ENCODE measurements at places on chromosomes 2 and 18. TPM values are rescaled to one million over a fixed set of nuclear protein-coding genes. Genes with fewer than 3 reads are reported as not detected.

COL5A2 gene
- 15.7 TPM for total RNA-seq

GRCh38 chr2:180359522-180360282 lies 352.6 kb upstream of the CWC22 start:
- peak; percentile 23 for DNase-seq
- no peak overlapping the region for H3K4me3 ChIP-seq
- no peak overlapping the region for H3K27ac ChIP-seq
- no peaks in the 10 kb centered on the region for H3K36me3 ChIP-seq
- no peaks in the 10 kb centered on the region for H3K4me1 ChIP-seq

DNA sequence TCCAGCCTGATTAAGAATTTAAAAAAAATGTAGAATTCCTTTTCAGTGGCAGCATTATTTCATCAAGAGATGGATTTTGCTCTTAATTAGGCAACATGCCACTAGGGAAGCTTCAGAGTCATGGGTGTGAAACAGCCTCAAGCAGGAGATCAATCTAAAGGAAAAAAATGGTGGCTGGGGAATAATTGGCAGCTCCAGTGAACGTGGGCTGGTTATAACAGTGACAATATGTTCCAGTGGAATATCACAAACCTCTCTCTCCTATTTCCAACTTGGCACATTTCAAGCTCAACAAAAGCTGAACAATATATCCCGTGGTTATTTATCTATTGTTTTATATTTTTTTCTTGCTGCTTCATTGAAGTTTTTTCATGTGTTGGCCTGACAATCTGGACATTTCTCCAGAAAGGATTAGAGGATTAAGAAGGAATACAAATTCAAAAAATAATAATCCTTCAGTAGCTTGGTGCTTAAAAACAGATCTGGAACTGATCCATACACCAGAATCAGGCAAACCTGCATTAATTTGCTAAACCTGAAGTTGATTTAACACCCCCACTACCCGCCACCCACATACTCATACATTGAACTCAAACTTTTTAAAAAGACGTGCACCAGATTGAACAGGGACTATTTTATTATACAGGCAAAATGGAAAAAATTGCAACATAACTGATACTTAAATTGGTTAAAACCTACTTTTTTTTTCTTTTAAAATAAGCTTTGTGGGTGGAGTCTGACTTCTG lies 255.9 kb upstream of the SPRED2 start:
- H3K4me3 ChIP-seq = no peak overlapping the region
- H3K27ac ChIP-seq = no peak overlapping the region
- no peaks in the 10 kb centered on the region for H3K36me3 ChIP-seq
- DNase-seq = no peak
- no peaks in the 10 kb centered on the region for H3K4me1 ChIP-seq
- H3K27me3 ChIP-seq = no peaks in the 10 kb centered on the region

LIPG gene
- total RNA-seq = 25.4 TPM

DNA sequence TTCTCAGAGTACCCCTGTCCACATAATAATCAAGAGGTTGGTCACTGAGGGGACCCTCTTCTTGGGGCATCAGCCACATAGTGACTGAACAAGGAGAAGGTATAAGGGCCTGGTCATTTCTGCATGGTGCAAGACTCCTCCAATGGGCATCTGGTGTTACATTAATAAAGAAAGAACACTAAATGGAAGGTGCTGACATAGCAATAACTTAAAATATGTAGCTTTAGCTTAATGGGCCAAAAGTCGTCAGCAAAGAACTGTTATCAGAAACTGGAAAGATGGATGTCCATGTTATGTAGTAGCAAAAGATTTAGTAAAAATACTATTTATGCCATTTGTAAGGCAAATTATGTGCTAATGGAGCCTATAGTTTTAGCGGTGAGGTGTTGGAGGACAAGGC lies 916.5 kb upstream of the SOX11 start:
- no peaks in the 10 kb centered on the region for H3K27me3 ChIP-seq
- H3K4me1 ChIP-seq = no peaks in the 10 kb centered on the region
- no peaks in the 10 kb centered on the region for H3K36me3 ChIP-seq
- H3K4me3 ChIP-seq = no peak overlapping the region
- H3K27ac ChIP-seq = no peak overlapping the region
